ENCODE measurements at places on chromosomes 6 and 20. TPM values are rescaled to one million over a fixed set of nuclear protein-coding genes. Genes with fewer than 3 reads are reported as not detected.

DNA sequence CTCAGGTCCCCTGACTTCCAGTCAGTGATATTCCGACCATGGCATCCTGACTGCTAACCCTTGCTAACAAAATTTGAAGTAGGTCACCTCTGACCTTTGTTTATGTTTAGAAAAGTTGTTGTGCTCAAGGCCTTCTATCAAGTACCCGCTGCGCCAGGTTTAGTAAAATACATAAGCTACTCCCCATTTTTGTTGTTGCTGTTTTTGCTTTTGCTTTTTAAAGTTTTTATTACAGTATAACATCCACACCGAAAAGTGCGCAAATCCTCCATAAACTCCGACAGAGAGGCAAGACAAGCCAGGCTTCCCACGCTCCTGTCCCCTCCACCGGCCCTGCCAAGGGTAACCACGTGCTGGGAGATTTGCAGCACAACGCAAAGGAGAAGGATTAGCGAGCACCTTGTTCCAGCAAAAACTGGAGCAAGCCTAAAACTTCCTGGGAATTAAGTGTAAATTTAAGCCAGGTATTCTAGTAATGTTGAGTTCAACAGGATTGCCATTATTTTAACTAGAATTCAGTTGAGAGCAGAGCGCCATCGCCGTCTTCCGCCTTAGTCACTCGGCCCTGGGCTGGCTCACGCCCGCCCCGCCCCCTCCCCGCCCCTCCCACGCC, 17.8 kb upstream of the HMGN4 start:
- DNase-seq = peak; percentile 64

GRCh38 chr6:43870660-43871061, 100.7 kb downstream of the VEGFA start:
- no peak for DNase-seq

GRCh38 chr6:21151119-21151518, 442.4 kb upstream of the SOX4 start:
- DNase-seq = peak; percentile 18

DNA sequence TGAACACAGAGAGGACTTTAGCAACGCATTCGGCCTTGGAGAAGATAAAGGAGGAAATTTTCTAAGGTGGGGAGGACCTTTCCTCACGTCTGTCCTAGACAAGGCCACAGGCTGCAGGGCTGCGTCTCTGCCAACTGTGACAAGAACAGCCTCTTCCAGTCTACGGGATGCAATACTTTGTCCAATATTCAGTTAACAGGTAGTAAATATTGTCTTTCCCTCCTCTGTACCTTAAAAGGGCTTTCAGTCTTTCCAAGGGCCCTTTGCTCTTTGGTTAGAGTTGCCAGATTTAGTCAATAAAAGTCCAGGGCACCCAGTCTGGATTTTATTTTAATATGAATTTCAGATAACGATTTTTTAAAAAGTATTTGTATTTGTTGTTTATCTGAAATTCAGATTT, 78.2 kb downstream of the ELOVL4 start:
- DNase-seq = no peak

Gene OLIG3
- polyA plus RNA-seq = 0.07 TPM

DNA sequence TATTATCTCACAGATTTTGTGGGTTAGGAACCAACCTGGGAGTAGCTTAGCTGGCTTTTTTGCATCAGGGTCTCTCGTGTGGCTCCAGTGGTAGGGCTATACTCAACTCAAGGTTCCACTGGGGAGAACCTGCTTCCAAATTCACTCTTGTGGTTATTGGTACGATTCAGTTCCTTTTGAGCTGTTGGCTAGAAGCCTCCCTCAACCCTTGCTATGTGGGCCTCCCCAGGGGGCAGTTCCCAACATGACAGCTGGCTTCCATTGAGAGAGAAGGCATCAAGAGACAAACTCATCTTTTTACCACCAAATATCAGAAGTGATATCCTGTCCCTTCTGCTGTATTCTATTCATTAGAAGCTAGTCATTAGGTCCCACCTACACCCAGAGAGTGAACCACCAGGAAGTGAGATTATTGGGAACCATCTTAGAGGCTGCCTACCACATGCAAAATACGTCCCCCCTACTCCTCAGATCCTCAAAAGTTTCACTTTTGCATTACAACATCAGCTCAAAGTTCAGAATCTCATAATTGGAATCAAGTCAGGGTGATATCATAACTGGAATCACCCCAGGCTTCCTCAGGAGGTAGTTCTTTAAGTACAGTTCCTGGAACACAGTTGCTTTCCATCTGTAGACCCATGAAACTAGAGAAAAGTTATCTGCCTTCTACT, 30.9 kb downstream of the MKKS start:
- no peak for DNase-seq

GRCh38 chr6:39344821-39345280, 22.3 kb upstream of the KCNK16 start:
- DNase-seq = no peak

GRCh38 chr6:41713159-41713649, 22.2 kb downstream of the TFEB start:
- peak; percentile 78 for DNase-seq

- no peak for DNase-seq
Observed at GRCh38 chr6:167415441-167415961, 90.6 kb downstream of the TTLL2 start.

DNA sequence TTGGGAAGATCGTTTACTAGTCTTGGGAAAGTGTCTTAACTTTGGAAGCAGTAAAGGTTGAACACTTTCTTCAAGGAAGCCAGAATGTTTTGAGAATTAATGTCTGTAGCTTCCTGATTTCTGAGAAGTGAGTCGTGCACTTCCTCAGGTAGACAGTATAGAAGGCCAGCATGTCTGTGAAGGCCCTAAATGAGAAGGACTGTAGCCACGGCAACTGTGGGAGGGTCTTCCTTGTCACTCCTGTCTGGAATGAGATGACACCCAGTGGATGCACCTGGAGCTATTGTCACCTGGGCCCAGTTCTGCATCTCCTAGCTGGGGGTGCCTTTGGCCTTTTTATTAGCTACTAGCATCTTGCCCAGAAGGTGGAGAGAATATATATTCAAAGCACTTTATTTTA, 8.8 kb downstream of the STX16 start:
- DNase-seq = no peak

DNA sequence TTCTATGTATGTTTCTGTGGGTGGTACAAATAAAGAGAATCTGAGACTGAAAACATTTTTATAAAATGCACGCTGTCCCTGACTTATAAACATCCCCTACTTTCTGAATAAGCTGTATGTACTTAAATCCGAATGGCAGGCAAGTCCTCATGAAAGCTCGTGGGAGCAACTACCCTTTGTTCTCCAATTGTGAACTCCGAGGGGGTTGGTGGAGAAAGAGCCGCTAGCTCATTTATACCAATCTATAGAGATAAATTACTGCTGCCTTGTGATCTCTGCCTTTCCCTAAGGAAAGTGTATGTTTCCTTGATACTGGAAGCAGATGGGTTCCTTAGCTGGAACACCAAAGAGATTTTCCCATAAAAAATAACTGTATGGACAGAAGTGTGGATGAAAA, 84.5 kb downstream of the GJA10 start:
- DNase-seq = no peak

Gene PCK1
- polyA plus RNA-seq = 0.38 TPM

Gene CDC5L
- polyA plus RNA-seq = 6.0 TPM

DNA sequence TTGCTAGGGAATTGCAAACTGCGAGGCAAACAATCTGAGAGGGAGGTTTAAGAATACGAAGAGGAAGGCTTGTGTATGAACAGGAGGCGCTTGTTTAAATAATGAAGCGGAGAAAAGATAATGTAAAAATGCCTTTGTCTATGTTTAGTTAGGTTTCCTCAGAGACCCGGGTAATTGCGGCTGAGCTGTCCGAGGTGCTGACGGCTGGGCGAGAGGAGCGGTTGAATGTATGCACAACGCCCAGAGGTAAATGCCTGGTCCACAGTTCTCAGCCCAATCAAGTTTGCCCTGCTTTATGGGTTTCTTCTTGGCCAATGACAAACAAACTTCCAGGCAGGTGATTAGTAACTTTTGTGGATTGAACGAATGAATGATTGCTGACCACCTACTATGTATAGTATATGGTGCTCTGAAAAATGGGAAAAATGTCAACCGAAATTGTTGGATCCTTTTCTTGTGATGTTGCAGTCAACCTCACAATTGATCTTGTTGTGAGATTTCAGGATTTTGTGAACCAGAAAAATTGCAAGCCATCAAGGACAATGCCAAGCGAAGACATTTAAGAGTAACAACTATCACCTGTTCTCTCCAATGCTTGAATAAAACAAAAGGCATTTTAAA, 38.3 kb upstream of the SLC32A1 start:
- peak; percentile 71 for DNase-seq

DNA sequence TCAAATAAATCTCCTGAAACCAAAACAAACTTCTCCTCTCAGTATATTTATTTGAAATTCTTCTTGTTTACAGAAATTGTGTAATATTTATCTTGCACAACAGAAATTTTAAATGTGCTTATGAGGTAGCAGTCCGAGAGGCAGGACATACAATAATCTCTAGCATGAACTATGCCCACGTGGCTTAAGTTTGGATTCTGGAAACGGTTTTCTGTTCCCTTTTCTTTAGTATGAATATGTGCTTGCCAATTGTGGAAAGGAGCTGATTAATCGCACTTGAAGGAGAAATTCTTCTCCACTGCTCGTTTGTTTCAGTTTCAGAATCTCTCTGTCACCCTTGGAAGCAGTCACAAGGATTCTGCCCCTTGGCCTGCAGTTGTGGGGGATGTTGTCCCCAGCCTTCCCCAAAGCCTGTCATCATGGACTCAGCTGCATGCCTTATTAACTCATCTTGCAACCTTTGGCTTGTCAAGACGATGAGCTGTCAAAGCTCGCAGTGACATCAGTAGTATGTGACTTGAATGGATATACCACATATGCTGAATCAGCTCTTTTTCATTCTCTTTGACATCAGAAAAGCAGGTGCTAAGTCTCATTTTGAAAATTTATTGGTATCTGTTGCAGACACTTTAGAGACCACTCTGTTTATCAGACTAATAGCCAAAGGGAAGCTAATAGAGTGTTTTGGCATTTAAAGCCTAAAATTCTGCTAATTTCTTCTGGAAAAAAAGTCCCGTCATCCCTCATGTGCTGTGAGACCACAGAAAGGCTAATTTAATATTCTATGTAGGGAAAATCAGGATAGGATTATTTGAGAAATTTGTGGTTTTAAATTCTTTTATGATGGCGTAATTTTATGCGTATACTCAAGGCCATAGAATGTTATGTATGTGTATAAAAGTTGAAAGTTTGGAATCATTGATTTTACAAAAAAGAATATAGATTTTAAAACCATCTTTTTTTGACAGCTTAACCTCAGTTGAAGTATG, 186.8 kb downstream of the ARID1B start:
- DNase-seq = no peak

Gene BTBD3
- polyA plus RNA-seq = 21.2 TPM

DNA sequence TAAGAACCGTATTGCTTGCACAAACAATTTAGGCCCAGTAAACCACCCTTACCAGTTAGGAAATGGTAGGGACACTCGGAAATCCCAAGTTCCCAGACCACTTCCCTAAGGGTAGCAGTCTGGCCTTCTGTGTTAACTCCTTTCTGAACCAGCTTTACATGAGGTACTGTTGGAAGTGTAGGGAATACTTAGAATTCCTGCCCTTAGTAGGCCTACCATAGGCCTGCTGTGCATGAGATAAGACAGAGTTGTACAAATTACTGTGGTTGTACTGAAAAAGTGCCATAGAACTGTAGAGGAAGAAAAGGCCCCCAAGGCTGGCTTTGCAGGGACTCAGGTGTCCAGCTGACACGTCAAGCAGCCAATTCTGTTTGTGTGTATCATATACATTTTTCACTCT, 11.1 kb downstream of the RPRD1B start:
- no peak for DNase-seq

- DNase-seq = no peak
Observed at GRCh38 chr6:116072368-116072767, 11.7 kb upstream of the FRK start.

GRCh38 chr20:45822857-45823256, 4.3 kb downstream of the TNNC2 start:
- DNase-seq = no peak

GRCh38 chr6:41763470-41763869, 16.2 kb downstream of the FRS3 start:
- DNase-seq = no peak

DNA sequence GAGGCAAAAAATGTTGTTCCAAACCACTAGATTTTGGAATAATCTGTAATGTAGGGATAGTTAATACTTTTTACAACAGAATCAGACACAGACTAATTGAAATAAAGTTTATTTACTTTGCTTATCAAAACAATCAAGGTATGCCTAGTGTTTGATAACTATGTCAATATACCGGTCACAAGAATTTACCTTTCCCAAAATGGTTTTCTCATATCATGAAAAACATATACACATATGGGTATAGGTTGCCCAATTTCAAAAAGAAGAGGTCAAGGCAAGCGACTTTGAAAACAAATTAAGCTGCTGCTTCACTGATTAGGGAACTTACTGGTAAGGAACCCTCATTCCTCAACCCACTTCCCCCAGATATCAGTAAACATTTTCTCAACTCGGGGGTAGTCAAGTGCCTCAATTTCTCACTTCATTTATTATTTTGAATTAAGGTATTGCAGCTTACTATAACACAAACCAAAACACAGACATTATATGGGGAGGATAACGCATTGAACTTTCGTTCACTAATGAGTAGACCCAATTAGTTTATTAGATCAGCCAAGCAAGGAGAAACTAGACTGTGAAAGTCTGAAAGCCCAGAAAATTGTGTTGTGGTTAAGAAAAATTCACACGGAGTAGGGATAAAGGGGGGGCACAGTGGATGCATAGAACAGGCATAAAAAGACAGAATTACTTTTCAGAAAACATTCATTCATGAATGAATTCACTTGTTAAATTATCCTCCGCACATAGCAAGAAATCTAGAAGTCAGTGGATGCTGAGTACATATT, 9.0 kb upstream of the ELOVL5 start:
- no peak for DNase-seq

Gene GPR6
- 0.21 TPM for polyA plus RNA-seq

- DNase-seq = no peak
Observed at GRCh38 chr6:125866433-125866832, 75.7 kb downstream of the NCOA7 start.

GRCh38 chr6:2733324-2733723, 17.4 kb downstream of the MYLK4 start:
- no peak for DNase-seq

Gene WFDC10B
- not detected for polyA plus RNA-seq

Gene ECT2L
- polyA plus RNA-seq = not detected

- DNase-seq = no peak
Observed at GRCh38 chr20:46063652-46064054, 26.1 kb downstream of the NCOA5 start.

Gene LY6G5B
- polyA plus RNA-seq = 9.2 TPM

Gene RPL7L1
- polyA plus RNA-seq = 29.5 TPM

Gene GPLD1
- 0.27 TPM for polyA plus RNA-seq

GRCh38 chr6:51283723-51284355, 465.2 kb downstream of the TFAP2B start:
- DNase-seq = no peak

All from pancreas (tissue), 10 donors.